Uterine smooth muscle cell (primary cell): ENCODE measurements at places on chromosomes 11 and 22. TPM values are rescaled to one million over a fixed set of nuclear protein-coding genes. Genes with fewer than 3 reads are reported as not detected.

RIBC2 gene
- 0.87 and 3.0 TPM in 2 replicates for total RNA-seq

HOATZ gene
- total RNA-seq = under 0.01 TPM in 1 of 2 replicates, not detected in the other

ZNF74 gene
- 10.3 and 13.5 TPM in 2 replicates for total RNA-seq

C11orf65 gene
- total RNA-seq = 1.2 and 1.5 TPM in 2 replicates

SAA4 gene
- not detected in 2 replicates for total RNA-seq

OR5A1 gene
- total RNA-seq = not detected in 2 replicates

OVCH2 gene
- 0.11 TPM in 1 of 2 replicates, not detected in the other for total RNA-seq

PATE2 gene
- total RNA-seq = 0.12 and 0.22 TPM in 2 replicates

TREH gene
- total RNA-seq = under 0.01 TPM in 1 of 2 replicates, not detected in the other

SMTNL1 gene
- not detected in 2 replicates for total RNA-seq

ADM gene
- 187 and 204 TPM in 2 replicates for total RNA-seq

PHLDA2 gene
- total RNA-seq = 7.6 and 14.4 TPM in 2 replicates

PSMA1 gene
- 134 and 207 TPM in 2 replicates for total RNA-seq

CHRM1 gene
- total RNA-seq = not detected in 2 replicates

MMP13 gene
- 0.11 TPM in 1 of 2 replicates, not detected in the other for total RNA-seq

PHRF1 gene
- 33.1 and 38.7 TPM in 2 replicates for total RNA-seq

EIF3L gene
- 290 and 298 TPM in 2 replicates for total RNA-seq
